ENCODE measurements at places on chromosomes 2 and 18.

- DNase-seq: no peak
These were observed 71.6 kb downstream of the SDC1 start for GRCh38 chr2:20153131-20153851.

DNA sequence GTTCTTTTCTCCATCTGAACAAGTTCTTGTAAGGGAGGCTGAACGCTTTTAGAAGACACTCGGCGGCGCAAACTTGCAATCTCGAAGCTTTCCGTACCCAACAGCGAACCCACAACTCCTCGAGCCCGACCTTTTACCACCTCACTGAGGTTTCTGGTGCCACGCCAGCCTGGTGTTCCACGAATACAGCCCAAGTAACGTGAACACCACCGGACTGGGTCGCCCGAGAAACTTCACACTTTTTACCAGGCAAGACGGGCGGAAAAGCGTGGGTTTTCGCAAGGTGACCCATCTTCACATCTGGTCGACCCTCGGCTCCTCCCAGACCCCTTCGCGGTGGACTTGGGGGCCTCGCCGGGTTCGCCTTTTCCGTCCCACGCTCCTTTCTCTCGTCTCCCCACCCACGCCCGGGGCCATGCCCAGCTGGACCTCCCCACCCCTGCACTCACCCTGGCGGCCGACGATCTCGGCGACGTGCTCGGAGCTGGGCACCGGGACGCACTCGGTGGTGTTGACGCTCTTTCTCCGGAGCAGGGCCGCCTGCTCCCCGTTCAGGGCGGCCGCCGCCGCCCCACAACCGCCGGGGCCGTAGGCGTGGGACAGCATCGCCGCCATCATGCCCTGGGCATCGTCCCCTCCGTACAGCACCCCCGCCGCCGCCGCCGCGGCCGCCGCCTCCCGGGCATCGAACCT, 1.2 kb downstream of the MEX3C start:
- no peak for DNase-seq

GRCh38 chr18:78804206-78805030, 175.2 kb upstream of the SALL3 start:
- DNase-seq: no peak

GRCh38 chr2:127485051-127485693, 41.1 kb downstream of the IWS1 start:
- no peak for DNase-seq

DNA sequence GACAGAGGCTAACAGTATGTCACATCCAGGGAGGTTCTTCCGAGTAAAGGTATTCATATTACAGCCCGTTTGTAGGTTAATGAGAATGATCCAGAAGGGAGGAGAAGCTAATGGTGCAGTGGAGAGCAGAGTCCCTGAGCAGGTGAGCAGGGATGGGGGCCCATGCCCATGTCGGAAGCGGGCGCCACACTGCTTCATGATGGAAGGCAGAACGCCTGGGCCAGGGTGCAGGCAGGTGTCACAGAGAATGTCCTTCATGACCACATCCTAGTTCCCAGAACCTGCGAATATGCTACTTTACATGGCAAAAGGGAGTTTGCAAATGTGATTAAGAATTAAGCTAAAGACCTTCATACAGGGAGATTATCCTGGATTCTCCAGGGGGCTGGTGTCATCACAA, 4.0 kb downstream of the HES6 start:
- no peak for DNase-seq

DNA sequence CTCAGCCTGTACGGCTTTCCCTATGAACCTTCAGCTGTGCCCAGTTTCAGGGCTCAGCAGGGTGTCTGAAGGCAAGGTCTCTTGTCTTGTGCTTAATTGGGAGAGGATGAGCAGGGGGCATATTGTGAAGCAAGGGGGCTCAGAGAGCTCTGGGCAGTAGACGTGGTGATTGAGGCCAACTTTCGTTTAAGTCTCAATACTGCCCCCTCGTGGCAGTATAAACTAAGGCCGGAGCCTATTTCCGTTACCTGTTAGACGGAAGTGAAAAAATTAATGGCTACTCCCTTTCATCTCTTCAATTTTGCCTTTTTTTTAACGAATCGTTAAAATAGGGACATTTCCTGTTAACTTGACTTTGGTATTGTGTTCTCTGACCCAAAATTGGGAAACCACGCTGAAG, 193.4 kb downstream of the TDRD15 start:
- DNase-seq: no peak

GRCh38 chr2:59177748-59178147, 936.6 kb upstream of the FANCL start:
- DNase-seq: no peak

GRCh38 chr2:7670905-7671641, 753.9 kb downstream of the RNF144A start:
- DNase-seq: no peak

GRCh38 chr2:213420828-213421385, 136.6 kb downstream of the SPAG16 start:
- no peak for DNase-seq

- DNase-seq: no peak
These were observed 1045.8 kb downstream of the CNTNAP5 start for GRCh38 chr2:125070726-125071505.

DNA sequence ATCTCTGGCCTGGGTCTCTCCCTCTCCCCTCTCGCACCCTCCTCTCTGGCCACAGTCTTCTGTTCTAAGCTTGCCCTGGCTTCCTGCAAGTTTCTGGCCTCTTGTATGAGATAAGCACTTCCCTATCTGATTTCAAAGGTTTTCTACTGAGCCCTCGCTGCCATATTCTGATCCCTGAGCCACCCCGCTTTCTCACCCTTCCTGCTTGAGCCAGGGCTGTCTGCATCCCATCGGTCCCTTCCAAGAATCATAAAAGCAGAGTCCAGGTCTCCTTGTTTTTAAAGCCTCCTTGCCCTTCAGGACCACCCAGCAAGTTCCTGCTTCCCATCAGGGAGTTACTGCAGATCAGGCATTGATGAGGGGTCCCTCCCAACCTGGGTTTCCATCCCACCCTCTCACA, 110.2 kb downstream of the PRKCE start:
- no peak for DNase-seq

DNA sequence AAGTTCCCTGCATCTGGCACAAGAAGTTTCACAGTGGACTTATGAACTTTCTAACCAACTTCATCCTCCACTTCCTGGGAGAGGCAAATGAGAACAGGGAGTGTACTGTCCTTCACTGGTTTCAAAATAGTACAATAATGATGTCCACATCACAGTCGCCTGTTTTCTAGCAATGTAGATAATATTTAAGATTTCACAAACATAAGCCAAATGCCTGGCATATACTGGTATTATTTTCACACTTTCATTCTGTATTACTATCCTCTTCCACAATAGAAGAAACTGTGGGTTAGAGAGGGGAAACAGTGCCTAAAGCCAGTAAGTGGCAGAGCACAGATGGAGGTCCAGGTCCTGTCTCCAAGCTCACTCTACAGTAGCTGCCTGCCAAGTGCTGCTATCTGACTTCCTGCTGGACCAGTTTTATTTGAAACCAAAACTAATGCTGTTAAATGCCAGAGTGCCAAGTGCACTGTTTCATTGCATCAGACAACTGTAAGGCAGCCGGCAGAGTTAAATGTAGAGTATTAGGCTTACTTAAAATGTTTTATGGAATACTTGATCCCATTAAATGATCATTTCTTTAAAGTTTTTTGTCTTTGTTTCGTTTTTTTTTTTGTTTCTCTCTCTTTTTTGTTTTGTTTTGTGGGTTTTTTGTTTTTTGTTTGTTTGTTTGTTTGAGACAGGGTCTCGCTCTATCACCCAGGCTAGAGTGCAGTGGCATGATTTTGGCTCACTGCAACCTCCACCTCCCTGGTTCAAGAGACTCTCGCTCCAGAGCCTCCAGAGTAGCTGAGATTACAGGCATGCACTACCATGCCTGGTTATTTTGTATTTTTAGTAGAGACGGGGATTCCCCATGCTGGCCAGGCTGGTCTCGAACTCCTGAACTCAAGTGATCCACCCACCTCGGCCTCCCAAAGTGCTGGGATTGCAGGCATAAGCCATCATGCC, 15.1 kb downstream of the COBLL1 start:
- DNase-seq: no peak

GRCh38 chr2:191312662-191313061, 67.5 kb downstream of the MYO1B start:
- no peak for DNase-seq

GRCh38 chr2:237473878-237474441, 13.1 kb upstream of the MLPH start:
- no peak for DNase-seq

GRCh38 chr2:189113963-189114362, 65.6 kb downstream of the COL5A2 start:
- no peak for DNase-seq

GRCh38 chr2:149732001-149732685, 144.6 kb upstream of the MMADHC start:
- DNase-seq: no peak

DNA sequence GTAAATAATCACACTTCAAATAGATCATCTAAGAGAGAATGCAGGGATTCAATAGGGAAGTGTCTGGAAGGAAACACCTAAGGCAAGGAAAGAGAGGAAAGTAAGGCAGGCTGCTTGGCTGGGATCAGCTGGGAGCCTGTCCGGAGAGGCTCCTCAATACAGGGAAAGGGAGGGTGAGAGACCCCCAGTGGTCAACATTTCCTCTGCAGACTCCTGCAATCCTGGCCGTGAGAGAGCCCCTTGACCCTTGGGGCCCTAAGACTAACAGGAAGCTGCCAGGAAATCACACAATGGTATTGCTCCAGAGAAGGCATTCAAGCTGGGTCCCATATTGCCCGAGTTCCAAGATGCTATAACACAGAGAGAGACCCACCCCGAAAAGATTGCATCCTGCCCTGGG, 549.4 kb downstream of the NYAP2 start:
- no peak for DNase-seq

DNA sequence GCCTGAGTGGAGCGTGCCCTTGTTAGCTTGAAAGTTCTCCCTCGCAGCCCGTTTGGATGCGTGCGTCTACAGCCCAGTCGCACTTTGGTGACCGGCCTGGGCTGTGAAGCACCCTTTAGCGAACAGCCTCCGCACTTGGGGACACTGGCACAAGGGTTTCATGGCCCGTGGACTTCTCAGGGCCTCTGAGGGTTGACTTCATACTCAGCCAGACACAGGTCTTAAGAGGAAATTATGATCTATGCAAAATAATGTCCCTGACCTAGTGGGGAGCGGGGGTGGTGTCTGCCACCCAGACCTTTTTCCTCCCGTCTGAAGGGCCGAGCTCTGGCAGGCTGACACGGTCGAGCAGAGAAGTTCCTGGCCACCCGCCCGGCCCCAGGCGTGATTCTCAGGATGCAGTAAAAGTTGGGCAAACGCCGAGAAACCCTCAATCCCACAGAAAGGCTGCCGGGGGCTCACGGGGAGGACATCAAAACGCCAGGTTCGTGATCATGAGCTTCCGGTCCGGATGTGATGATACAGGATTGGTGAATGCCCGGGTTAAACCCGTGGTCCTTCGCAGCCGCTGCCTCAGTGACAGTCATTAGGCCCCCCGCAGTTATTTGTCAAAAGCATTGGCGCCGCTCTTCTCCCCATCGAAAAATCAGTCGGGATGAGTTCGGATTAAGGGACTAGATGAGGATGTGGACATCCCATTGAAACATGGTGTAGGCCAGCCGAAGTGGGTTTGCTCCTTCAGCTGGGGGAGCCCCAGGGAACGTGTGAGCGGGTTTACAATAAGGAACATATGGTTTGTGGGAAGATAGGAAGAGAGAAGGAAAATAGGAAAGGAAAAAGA, 3.6 kb upstream of the PAX3 start:
- DNase-seq: no peak

DNA sequence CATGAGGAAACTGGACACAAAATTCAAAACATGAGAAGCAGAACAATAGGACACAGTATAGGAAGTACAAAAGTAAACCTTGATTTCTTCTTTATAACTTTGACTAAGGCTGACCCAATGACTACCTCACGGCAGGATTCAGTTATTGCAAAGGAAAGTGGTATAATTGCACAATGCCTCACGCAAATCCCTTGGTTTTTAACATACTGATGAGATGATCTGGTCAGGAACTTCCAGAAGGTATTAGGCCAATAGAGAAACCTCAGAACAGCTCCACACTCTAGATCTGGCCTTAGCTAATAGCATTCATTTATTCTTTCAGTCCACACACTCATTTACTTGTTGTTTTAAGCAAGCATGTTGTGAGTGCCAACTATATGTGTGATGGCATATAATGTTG, 1526.9 kb upstream of the ACVR2A start:
- no peak for DNase-seq

GRCh38 chr2:238895891-238896600, 48.2 kb downstream of the TWIST2 start:
- peak; percentile 80 for DNase-seq

DNA sequence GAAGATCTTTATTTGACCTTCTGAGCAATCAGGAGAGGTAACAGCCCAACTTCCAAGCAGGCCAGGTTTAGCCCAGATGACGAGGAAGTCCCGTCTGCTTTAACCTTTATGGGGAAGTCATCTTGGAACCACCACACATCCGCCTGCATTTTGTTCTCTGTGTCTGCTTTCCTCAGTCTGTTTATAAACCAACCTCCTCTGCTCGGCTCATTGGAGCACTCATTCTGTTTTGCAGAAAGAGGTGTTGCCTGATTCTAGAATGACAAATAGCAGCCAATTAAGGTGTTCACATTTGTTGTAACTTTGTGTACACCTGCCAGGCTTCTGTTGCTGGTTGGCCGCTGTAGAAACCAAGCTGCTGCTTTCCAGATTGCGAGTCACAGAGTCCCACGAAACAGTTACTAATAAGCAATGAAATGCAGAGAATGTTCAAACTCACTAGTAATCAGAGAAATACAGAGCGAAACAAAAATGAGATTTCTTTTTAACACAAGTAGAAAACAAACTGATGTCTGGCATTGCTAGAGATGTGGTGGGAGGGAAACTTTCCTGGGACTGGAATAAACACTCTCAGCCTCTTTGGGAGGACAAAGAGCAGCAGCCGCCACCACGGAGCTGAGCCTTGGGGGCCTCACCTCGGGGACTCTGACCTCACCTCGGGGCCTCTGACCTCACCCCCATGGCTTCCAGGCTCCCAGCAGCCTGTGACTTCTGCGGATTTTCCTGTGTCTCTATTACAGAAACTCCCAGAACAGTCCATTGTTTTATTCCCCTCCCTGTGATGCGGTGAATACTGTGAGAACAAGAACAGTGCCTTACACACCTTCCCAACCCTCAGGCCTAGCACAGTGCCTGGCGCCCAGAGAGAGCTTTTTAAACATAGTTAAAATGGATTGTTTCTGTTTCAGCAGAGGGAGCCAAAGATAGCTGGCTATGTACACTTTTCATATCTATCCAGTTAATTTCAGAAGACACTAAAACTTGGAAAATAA, 64.0 kb downstream of the MBP start:
- no peak for DNase-seq

DNA sequence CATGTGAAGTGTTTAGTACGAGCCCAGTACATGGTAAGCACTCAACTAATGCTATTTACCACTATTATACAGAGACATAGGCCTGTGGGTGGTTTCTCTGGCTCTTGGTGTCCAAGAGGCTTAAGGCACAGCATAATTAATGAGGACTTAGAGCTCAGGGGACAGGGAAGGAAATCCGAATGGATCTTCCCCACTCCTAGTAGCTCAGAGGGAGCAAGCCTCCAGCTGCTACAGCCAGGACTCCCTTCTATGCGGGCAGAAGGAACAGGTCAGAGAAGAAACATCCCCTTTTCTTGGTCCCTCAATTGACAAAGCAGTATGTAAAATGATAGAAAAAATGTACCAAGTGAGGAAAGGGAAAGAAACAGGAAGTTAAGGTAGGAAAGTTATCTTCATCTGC, 261.3 kb upstream of the STON1 start:
- no peak for DNase-seq

- DNase-seq: no peak
These were observed 206.8 kb upstream of the FOSL2 start for GRCh38 chr2:28185891-28186290.
